ENCODE measurements at places on chromosomes 6 and 20. TPM values are rescaled to one million over a fixed set of nuclear protein-coding genes. Genes with fewer than 3 reads are reported as not detected.
A peak's percentile ranks its signal among the peaks of the same experiment; 100 is the strongest.

DNA sequence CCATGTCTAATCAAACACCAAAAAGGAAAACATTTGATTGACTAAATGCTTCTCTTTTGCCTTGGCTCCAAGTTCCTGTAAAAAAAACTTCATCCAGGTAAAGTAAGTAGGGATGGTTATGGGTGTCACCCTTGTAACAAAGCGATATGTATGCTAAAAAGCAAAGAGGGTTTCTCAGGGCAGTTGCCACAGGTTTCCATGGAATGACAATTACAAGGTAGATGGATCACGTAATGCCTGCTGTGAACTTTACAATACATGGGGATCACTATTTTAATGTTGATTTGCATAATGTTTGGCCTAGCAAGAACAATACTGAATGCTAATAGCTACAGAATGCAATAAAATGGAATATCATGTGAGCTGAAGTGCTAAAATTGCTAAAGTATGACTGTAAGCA is 2.9 kb upstream of the BMP2 start:
- peaks cover 22% of the 10 kb centered on the region for H3K27me3 ChIP-seq
- H3K27ac ChIP-seq, result no peak overlapping the region
- no peak for DNase-seq

UNC5CL gene
- 0.27 TPM for total RNA-seq

CHMP4B gene
- total RNA-seq, result 104 TPM

TFEB gene
- total RNA-seq, result 39.9 TPM

- H3K27ac ChIP-seq, result no peak overlapping the region
- H3K4me1 ChIP-seq, result no peaks in the 10 kb centered on the region
- peaks cover 9% of the 10 kb centered on the region for H3K27me3 ChIP-seq
- H3K4me3 ChIP-seq, result no peak overlapping the region
- no peaks in the 10 kb centered on the region for H3K36me3 ChIP-seq
These were observed 42.3 kb downstream of the SCP2D1 start for GRCh38 chr20:18855882-18856281.

DNA sequence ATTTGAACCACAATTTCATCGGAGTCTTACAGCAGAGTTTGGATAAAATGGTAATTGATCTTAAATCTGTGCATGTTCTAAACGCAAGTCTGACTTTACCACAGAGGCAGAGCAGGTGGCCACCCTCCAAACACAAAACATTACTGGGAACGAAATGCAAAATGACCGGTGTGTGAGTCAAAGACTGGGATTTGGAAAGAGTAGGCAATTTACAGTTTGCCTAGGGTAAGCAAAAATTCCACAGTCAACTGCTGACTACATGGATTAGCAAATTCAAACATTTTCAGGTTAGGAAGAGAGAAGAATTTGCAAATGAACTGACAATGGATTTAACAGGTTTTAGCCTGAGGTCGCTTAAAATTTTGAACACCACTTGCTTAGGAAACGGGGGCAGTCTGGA is 444.4 kb downstream of the HDGFL1 start:
- H3K27me3 ChIP-seq, result no peaks in the 10 kb centered on the region
- H3K4me3 ChIP-seq, result no peak overlapping the region
- H3K36me3 ChIP-seq, result no peaks in the 10 kb centered on the region
- no peaks in the 10 kb centered on the region for H3K4me1 ChIP-seq
- no peak for DNase-seq

HLA-DOB gene
- total RNA-seq, result not detected

DNA sequence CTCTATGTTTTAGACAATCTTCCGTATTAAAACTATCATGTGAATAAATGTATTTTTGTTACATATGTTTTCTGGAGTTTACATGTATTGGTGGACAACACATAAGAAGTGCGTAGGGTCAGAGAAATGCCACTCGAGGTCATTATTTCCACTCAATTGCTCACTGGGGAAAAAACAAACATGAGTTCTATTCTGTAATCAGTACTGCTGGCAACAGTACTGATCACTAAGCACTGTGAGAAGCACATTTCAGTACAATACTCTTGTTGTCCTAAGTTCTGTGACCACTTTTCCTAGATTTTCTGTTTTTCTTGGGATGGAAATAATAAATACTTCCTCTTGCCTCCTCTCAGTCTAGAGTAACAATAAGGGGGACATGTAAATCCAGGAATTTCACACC is 44.5 kb downstream of the UST start:
- no peak for DNase-seq
- no peaks in the 10 kb centered on the region for H3K4me1 ChIP-seq
- no peak overlapping the region for H3K4me3 ChIP-seq
- no peaks in the 10 kb centered on the region for H3K36me3 ChIP-seq
- no peaks in the 10 kb centered on the region for H3K27me3 ChIP-seq

DNA sequence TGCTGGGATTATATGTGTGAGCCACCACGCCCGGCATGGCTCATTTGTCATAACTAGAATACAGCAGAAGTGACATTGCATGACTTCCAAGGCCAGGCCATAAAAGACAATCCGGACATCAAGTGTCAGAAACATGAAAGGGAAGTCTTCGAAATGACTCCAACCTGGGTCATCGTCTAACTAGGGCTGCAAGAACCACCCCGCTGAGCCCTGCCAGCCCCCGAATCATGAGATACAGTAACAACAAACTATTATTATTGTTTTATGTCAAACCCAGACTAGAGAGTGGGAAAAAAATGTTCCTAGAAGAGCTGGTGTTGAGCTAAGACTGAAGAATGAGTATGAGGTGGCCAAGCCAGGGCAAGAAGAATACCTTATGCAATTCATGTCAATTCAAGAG is 59.6 kb downstream of the ZNF217 start:
- H3K4me1 ChIP-seq, result no peaks in the 10 kb centered on the region
- H3K4me3 ChIP-seq, result no peak overlapping the region
- no peaks in the 10 kb centered on the region for H3K36me3 ChIP-seq
- no peaks in the 10 kb centered on the region for H3K27me3 ChIP-seq
- no peak overlapping the region for H3K27ac ChIP-seq

DNA sequence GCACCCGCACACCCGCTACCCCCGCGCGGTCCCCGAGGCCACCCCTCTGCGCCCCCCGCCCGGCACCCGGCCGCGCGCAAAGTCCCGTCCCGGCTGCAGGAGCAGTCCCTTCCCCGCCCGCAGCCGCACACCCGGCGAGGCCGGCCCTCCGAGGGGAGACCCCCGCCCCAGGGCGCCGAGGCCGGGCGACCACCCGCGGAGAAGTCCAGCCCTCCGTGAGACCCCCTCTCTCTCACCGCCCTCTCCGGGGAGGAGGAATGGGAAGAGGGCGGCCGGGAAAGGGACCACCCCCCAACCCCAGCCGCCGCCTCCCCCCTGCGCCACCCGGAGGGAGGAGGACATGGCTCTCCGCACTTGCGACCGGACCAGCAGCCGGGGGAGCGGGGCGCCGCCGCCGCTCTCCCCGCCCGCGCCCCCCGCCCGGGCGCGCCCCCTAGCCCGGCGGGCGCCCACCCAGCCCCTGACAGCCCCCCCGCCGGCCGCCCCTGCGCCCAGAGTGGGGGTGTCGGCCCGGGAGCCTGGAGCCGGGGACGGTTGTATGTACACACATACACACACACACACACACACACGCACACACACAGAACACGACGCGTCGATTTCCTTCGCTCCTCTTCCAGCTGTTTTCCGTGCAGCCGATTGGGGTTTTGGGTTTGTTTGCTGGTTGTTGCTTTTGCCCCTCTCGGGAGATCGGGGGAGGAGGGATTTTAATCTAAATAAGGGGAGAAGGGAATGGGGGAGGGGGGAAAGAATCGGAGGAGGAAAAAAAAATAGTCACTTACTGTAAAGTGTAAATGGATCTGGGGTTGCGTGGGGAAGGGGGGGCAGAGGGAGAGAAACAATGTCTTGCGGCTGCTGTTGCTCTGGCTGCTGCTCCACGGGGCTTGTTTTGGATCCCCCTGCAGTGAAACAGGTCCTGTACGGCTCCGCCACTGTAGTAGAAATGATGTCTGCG is at the start of gene ATXN1:
ATXN1 (minus strand) TSS at position 945 of the 955 bp plus-strand sequence.
- H3K36me3 ChIP-seq, result no peaks in the 10 kb centered on the region
- DNase-seq, result peak; percentile 57
- no peaks in the 10 kb centered on the region for H3K27me3 ChIP-seq

DNA sequence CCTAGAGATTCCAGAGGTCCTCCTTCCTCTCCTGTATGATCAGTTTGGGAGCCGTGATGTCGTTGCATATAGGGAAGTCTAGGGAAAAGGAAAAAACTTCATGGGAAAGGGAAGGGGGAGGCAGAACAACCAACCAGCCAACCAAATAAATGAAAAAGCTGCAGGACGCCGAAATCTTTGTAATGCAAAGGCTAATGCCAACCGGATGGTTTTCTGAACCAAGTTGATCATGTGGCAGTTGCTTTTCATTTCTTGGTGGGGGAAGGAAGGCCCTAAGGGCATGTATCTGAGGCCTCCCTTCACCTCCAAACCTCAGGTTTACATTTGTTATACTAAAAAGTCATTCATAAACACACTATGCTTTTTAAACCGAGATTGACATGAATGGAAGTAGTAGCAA is 167.2 kb downstream of the ARID1B start:
- no peaks in the 10 kb centered on the region for H3K36me3 ChIP-seq
- peaks cover 75% of the 10 kb centered on the region for H3K4me1 ChIP-seq
- H3K4me3 ChIP-seq, result no peak overlapping the region
- H3K27ac ChIP-seq, result no peak overlapping the region
- no peak for DNase-seq
- H3K27me3 ChIP-seq, result no peaks in the 10 kb centered on the region

PHF10 gene
- 56.6 TPM for total RNA-seq

PSORS1C2 gene
- not detected for total RNA-seq

GRCh38 chr6:122389704-122390372 is 9.6 kb upstream of the HSF2 start:
- no peaks in the 10 kb centered on the region for H3K36me3 ChIP-seq
- H3K4me1 ChIP-seq, result no peaks in the 10 kb centered on the region
- no peak for DNase-seq
- no peak overlapping the region for H3K27ac ChIP-seq

OR11A1 gene
- total RNA-seq, result not detected

TSHZ2 gene
- total RNA-seq, result 3.1 TPM

DNA sequence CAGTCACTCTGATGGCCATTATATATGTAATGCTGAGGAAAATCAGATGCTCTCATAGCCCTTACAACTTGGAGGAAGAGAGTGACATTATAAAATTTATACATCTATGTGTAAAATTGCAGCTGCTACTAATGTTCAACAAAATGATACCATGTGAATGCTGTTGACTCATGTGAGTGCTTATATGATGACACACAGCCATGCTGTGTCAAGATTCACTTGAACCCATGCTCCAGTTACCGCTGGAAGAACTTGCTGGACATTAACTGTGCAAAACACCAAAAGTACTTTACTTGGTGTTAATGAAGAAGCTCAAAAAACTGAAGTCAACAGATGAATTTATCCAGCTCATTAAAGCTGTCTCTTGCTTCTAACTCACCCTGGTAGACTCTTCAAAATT is 318.9 kb upstream of the PLCB4 start:
- no peak overlapping the region for H3K4me3 ChIP-seq
- H3K27me3 ChIP-seq, result no peaks in the 10 kb centered on the region
- H3K4me1 ChIP-seq, result no peaks in the 10 kb centered on the region
- DNase-seq, result no peak

GRCh38 chr20:18698735-18699380 is 111.0 kb downstream of the DTD1 start:
- H3K27me3 ChIP-seq, result no peaks in the 10 kb centered on the region
- H3K4me1 ChIP-seq, result peaks cover 8% of the 10 kb centered on the region
- no peak overlapping the region for H3K4me3 ChIP-seq
- no peak overlapping the region for H3K27ac ChIP-seq
- DNase-seq, result no peak

ZSCAN12 gene
- total RNA-seq, result 1.8 TPM

DNA sequence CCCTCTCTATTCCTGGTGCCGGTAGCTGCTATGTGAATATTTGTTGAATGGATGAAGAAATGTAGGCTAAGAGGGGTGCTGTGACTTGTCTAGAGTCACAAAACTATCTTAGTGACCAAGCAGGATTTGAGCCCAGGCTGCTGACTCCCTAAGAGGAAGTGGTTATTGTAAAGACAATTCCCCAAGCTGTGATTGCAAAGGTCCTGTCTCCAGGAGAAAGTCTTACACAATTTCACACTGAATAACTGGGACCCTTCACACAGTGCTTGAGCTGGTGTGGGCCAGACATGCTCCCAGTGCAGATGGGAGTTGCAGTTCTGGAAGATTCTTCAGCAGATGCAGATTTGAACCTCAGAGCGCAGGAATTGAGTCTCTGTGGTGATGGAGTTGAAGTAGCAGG is 38.1 kb downstream of the IYD start:
- H3K4me1 ChIP-seq, result peaks cover 41% of the 10 kb centered on the region
- no peaks in the 10 kb centered on the region for H3K36me3 ChIP-seq
- H3K27ac ChIP-seq, result no peak overlapping the region
- no peak for DNase-seq

DNA sequence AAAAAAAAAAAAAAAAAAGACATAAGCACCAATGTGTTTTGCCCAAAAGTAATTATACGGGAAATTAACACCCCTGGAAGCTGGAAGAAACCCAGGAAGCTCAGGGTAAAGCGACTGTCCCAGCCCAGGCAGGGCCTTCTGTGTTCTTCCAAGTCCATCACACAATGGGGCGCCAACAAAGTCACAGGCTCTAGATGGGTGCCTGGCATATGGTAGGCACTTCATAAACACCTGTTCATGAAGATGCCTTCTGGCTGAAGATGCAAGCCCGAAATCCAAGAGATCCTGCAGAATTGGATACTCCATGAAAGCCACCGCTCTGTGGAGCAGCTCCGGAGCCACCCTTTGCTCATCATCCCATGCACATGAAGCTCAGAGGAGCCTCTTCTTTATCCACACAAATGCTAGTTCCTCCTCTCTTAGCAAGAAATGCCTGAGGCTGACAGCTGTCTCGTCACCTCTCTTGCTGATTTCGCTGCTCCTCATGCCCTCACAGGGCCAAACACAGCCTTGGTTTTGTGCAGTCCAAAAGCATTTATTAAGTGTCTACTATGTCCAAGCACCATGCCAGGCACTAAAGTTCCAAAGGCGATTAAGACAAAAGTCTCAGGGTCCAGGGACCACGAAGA is 76.6 kb downstream of the TRERF1 start:
- H3K27ac ChIP-seq, result no peak overlapping the region
- no peak overlapping the region for H3K4me3 ChIP-seq
- no peaks in the 10 kb centered on the region for H3K36me3 ChIP-seq
- DNase-seq, result no peak

CRISP3 gene
- total RNA-seq, result not detected
